D341Med (cell line): ENCODE measurements at places on chromosomes 5 and 9.

DNA sequence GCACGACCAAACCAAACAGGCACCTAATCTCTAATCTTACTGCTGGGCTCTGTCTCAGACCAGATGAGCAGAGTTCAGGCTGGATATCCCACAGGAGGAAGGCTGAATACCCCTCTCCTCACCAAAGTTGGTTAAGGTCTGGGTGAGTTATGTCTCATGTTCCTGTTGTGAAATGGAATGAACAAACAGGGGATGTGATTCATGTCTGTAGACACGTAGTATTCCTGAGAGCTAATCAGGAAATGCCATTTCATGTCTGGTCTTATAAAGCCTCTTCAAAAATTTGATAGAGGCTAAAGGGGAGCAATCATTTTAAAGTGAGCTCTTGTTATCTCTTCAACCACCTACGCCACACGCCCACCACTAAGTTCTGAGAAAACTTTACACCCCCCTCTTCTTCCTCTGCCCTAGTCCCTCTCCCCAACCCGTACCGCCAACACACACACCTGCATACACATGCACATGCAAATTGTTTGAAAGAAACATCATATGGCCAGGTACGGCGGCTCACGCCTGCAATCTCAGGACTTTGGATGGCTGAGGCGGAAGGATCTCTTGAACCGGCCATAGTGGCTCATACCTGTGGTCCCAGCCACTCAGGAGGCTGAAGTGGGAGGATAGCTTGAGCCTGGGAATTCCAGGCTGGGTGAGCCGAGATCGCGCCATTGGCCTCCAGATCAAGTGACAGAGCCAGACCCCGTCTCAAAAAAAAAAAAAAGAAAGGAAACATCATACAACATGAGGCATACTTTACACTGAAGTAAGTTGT lies 69.8 kb upstream of the RAI14 start:
- DNase-seq, result no peak

DNA sequence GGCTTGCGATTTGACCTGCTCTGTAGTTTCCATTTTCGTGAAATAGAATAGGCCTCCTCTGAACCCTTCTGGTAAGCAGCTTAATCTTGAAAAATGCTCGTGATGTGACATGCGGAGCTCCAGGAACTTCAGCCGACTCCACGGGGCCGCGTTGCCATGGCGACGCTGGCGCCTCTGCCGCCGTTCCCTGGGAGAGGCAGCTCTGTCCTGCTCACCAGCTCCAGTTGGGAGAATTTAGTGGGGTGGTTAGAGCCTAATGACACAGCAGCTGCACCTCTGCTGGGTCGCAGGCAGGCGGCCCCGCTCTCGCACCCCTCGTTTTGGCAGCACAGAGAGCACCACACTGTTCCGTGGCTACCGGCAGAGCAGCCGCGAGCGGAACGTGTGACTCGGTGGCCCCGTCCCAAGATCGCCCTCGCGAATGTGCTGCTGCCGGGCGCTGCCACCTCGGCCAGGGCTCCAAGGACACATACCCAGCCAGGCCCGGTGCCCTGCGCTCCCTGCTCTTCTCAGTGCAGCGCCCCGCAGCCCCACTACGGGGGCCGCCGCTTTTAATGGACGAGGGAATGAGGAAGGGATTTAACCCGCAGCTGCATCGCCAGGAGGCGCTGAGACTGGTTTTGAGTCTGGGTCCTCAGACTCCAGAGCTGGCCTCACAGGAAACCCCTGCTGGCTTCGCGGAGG lies 131.2 kb upstream of the LMX1B start:
- DNase-seq, result no peak

- DNase-seq, result no peak
Observed at GRCh38 chr5:132684922-132685720, 11.3 kb downstream of the IL4 start.

DNA sequence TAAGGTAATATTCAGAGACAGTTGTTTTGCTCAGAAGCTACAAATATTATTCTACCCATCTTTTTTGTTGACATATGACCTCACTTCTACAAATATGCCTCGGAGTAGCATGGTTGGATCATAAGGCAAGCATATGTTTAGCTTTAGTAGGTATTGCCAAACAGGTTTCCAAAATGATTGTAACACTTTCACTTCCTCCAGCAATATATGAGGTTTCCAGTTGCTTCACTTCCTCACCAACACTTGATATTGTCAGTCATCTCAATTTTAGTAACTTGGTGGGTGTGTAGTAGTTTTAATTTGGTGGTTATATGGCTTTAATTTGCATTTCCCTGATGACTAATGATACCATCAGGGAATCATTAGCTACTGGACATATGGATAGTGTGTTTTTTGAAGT lies 46.7 kb downstream of the TNFSF8 start:
- no peak for DNase-seq

DNA sequence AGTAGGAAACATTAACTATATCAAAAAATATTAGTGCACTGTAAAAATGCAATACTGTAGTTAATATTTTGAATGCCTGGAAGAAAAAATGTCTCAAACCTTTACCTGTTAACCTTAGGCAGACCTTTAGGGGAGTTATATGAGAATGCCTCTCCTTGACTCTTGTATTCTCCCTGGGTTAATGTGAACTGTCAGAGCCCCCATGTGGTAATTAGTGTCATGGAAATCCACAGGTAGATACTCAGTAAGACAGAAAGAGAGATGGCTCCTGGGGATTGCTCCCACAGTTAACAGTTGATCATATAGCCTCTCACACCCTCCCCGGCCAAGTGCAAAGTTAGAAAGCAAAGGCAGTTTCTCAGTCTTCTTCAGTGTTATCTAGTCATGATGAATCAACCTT lies 742.8 kb downstream of the NR2F1-AS1 start:
- DNase-seq, result no peak

GRCh38 chr5:181024245-181025064 lies 15.6 kb upstream of the BTNL9 start:
- peak; percentile 4 for DNase-seq

DNA sequence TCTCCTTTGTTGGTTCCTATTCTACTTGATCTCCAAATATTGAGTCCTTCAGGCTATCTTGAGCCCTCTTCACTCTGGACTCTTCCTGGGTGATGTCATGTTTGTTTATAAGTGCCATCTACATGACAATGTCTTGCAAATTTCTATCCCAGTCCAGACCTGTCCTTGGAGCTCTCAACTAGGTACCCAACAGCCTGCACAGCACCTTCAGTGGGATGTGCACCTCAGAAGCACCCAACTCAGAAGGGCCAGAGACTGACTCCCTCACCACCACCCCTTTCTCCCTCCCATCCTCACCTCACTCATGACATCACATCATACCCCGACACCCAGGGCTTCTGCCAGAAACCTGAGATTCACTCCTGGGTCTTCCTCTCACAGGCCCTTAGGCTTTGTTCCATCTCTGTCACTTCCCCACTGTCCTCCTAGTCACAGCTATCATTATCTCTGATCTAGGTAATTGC lies 14.4 kb downstream of the TXN start:
- no peak for DNase-seq

- DNase-seq, result no peak
Observed at GRCh38 chr9:93315118-93315517, 131.2 kb downstream of the WNK2 start.

DNA sequence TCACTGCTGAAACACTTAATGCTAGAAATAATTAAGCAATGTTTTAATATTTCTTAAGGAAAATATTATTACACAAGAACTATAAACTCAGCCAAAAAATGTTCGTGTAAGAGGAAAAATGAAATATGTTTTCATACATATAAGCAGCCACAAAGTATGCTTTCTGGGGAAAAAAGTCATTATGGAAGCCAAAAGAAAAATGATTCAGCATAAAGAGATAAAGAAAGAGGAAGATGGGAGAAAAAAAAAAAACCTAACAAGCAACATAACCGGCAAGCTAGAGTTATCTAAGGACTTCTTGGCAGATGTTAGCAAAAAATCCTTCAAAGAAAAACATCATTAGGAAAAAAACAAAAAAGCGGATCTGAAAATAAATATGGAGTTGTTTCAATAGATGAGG lies 179.1 kb downstream of the MUSK start:
- no peak for DNase-seq

DNA sequence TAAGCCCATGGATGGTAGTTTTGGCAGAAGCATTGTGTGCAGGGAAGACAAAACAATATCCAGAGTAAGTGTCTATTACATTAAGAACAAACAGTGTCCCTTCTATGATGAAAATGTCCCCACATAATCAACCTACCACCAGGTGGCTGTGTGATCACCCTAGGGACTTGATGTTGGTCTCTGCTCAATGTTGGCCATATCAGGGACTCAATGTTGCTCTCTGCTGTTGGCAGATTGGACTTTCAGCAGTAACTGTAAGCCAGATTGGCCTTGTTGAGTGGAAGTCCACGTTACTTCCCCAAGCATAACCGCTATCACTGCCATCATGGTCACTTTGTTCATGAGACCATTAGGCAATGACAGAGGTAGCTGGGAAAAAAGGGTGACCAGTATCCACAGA lies 52.8 kb upstream of the PRSS3 start:
- no peak for DNase-seq

- no peak for DNase-seq
Observed at GRCh38 chr5:124783285-124783684, 36.8 kb upstream of the ZNF608 start.

DNA sequence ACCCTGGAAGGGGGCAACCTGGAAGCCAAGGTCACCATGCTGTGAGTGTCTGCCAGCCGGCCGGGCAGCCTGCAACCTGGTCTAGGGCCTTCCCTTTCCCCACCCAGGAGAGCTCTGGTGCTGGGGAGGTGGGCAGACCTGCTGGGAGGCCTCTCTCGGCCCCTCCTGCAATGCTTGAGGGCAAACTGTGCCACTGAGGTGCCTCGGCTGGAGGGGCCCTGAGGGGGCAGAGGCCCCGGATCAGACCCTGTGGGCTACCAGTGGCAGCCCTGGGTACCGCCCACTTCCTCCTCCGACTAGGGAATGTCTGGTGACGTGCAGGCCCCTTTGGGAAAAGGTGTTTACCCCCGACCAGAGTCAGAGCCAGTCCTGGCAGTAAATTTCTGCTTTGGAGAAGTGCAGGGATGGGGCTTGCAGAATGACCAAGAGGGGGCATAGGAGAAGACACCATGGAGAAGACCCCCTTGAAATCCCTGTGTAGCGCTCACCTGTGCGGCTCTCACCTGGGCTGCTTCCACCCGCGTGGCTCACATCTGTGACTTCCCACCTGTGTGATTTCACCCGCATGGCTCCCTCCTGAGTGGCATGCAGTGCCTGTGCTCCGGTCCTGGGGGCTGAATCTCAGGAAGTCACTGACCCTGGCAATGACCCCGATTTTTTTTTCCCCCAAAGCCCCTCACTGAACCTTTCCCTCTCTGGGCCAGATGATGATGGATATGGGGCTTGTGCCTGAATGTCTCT lies 1.1 kb downstream of the LCN1 start:
- DNase-seq, result peak; percentile 9

GRCh38 chr9:87883990-87884389 lies 1.3 kb downstream of the SPATA31E1 start:
- DNase-seq, result no peak

DNA sequence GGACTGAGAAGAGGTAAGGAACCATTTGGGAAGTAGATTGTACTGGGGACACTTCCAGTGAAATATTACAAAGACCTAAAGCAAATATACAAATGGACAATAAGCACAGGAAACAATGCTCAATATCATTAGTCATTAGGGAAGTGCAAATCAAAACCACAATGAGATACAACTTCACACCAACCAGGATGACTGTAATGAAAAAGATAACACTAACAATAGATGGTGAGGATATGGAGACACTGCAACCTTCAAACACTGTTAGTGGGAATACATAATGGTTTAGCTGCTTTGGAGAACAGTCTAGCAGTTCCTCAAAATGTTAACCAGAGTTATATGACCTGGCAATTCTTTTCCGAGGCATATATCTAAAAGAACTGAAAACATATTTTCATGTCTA lies 149.7 kb downstream of the TRPM3 start:
- no peak for DNase-seq

GRCh38 chr5:79959407-79959806 lies 31.7 kb downstream of the MTX3 start:
- DNase-seq, result no peak
